ENCODE measurements at places on chromosomes 5 and 9.

DNA sequence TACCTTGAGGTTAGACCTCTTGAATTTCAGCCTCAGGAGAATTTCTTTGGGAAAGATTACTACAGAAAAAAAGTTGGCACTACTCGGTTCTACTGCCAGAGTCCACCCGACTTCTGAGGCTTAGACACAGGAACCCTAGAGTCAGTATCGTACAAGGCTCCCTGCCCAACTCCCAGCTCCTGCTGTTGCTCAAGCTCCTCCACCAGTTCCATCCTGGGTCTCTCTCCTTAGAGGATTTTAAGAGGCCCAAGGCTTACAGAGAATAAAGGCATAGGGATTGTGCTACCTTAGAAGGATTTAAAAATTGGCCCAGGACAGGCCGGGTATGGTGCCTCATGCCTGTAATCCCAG, 29.0 kb upstream of the SSBP2 start:
- no peak for DNase-seq

GRCh38 chr9:76893395-76893932, 12.4 kb downstream of the PRUNE2 start:
- DNase-seq = no peak

- no peak for DNase-seq
These were observed 217.6 kb downstream of the NFIB start for GRCh38 chr9:14096258-14096922.

DNA sequence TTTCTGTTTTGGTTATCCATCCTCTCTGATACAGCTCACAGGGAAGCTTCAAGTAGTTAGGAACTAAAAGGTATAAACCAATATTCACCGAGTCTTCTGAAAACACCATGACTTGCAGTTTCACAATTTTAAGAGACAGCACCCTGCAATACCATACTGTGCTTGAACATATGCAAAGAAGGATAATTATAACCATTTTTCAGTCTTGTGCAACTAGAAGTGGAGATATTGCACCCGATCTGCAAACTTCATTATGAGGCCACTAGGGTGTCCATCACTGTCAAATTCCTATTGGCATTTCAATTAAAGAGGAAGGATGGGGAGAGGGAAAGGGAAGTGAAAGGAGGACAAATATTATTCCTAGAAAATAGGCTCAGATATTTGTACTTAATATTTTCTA, 32.4 kb upstream of the CEP120 start:
- no peak for DNase-seq

DNA sequence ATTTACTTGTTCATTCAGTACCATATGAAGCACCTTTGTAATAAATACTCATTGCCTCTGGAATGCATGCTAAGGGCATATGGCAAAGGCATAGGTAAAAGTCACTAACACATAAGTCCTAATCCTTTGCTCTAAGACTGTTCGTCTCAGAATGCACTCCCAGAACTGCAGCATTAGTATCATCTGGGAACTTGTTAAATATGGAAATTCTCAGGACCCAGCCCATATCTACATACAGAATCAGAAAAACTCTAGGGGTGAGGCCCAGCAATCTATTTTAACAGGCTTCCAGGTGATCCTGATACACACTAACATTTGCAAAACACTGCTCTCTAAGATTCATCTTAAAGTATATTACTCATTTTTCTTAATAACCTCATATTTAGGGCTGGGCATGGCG, 113.8 kb upstream of the CDH6 start:
- DNase-seq = no peak

DNA sequence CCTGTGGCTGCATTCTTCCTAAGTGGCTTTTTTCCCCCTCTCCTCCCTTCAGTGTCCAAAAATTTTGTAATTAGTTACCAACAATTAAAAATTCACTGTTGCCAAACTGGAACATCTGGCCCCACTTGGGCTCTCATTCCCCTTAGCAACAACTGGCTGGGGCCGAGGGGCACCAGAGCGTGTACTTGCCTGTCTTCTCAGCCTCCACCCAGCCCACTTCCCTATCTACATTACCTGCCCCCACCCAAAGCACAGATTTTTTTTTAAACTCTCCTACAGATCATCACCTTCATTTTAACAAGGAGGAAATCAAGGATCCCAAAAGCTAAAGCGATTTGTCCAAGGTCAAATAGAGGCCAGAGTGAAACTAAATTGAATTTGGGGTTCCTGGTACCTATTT, 278.8 kb downstream of the EBF1 start:
- DNase-seq = no peak

DNA sequence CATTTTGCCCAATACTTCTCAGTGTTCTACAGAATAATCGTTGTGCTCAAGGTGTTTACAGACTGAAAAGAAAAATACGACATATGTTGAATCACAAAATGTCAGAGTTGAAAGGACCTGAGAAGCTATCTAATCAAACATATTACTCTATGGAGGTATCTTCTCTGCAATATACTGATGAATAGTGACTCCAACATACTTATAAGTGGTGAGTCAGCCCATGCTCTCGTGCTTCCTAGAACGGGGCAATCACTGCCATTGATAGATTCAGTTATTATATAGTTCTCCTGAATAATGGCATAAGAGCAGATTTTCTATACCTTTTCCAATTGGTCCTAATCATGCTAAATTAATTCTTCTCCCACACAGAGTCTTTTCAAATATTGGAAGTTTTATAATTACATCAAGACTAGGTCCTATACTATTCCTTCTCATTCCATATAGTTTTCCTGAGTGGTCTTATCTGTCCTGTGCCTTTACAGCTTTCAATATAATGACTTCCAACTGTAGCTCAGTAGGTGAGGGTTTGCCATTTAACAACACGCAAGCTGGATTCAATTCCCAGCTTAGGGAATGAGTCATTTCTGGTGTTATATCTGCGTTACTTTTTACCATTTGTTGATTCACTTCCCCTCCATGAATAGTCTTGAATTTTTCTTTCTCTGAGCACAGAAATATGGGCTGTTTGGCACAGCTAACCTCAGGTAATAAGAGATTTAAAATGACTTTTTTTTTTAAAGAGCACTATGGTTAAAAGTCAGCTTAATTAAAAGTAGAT, 81.1 kb downstream of the PLK2 start:
- DNase-seq = no peak

- DNase-seq = no peak
These were observed 5.8 kb downstream of the MACROH2A1 start for GRCh38 chr5:135393229-135393628.

DNA sequence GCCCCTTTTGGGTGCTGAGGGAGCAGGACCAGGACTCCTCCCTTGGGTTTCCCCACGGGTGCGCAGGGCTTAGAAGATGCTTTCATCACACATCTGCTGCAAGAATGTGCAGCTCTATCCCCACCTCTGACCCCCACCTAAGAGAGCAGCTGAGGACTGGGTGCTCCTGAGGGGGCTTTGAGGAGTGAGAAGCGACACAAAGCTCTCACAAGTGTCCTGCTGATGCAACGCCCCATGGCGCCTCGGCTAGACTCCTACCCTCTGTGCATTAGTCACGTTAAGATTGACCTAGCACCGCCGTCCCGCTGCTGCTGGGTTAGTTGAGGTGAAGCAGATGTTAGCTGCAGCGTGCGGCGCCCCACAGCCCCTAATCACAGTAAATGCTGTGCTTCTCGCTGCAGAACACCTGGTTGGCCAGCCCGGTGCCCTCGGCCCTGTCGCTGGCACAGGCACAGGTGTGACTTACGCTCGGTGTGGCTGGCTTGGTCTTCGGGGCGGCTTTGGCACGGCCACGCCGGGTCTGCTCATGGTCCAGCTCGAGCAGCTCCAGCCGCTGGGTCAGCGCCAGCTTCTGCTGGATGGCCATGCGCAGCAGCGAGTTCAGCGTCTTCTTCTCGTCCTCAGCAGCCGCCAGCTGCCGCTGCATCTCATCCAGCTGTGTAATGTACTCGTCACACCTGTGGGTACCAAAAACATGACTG, 45.0 kb upstream of the IPPK start:
- DNase-seq = no peak

- DNase-seq = no peak
These were observed 242.1 kb downstream of the HCN1 start for GRCh38 chr5:45454114-45454513.

DNA sequence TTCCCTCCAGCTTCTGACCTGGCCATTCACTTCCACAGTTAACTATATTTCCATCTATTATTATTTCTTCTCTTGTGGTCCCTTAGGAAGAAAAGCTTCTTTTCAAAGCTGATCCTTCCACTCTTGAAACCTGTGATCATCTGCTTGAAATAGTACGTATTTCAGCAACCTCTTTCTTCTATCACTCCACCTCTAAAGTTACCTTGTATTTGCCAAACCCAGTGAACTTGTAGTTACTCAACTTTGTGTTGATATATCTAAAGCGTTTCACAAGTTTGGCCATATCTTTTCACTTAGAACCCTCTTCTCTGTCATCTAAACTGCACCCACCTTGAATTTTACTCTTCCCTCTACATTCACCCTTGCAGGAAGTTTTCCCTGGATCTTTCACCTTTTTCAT, 173.8 kb upstream of the RAD23B start:
- no peak for DNase-seq

- DNase-seq = no peak
These were observed 10.4 kb upstream of the MAPK9 start for GRCh38 chr5:180302256-180302655.

- peak; percentile 22 for DNase-seq
These were observed 24.6 kb downstream of the GFPT2 start for GRCh38 chr5:180328296-180329137.

DNA sequence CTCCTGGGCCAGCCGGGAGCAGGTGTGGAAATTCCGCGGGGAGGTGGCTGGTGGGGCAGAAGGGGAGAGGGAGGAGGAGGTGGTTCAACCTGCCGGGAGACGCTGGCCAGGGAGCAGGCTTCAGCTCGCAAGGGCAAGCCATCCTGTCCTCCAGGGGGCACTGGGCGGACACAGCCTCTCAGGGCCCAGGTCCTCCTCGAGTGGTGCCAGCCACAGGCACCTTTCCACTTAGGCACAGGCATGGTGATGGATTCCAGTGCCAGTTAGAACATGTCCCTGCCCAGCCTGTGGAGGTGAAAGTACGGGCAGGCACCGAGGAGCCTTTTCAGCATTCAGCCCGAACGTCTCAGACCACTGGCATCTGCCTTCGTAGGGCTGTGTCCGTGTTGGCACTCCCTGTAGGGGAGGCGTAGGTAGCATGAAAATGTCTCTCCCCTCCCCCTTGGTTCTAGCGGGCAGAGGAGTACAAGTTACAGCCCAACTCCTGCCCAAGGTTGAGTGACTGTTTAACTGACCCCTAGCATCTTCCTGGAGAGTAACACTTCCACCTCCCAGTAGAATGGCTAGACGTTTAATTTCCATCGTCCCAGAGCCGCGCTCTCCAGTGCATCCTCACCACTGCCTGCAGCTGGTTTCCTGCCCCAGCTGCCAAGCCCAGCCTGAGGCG, 48.9 kb downstream of the DAB2IP start:
- no peak for DNase-seq

DNA sequence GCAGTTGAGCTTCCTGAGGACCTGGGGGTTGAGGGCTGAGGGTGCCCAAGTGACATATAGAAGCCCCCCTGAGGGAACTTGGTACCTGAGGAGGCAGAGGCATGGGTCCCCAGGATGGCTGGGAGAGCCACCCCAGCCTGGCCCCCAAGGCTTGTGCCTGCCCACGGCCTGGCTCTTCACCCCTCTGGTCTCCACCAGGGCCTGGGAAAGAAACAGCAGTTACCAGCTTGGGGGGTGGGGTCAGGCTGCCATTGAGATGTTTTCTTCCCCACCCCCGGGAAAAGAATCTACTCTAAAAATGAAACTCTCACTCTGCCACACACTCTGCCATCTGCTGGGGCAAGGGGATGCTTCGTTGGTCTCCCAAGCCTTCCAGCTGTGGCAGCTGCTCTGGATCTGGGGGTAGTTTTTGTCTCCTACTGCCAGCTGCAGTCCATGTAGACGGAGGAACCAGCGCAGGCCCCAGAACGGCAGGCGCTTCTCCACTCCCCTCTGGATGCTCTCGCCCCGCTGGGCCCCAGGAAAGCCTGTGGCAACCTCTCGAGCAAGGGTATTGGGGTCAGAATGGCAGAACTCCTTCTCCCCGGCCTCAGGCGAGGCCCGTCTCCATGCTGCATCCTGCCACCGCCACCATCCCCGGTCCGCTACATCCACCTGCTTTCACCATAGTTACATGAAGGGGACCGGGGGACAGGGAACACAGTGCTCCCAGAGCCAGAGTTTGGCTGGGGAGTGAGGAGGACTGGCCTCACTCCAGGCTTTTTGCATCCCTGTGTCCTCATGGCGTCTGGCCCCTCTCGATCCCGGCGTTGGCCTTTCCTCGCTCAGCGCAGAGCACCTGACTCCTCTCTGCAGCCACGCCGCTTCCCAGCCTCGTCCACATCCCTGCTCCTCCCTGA, 123.5 kb downstream of the DAB2IP start:
- DNase-seq = no peak

- DNase-seq = no peak
These were observed 12.2 kb upstream of the MROH2B start for GRCh38 chr5:41083306-41083705.

- DNase-seq = no peak
These were observed 94.2 kb downstream of the PCSK1 start for GRCh38 chr5:96338624-96339415.

GRCh38 chr9:83622433-83622938, 457 bp upstream of the IDNK start:
- DNase-seq = no peak

DNA sequence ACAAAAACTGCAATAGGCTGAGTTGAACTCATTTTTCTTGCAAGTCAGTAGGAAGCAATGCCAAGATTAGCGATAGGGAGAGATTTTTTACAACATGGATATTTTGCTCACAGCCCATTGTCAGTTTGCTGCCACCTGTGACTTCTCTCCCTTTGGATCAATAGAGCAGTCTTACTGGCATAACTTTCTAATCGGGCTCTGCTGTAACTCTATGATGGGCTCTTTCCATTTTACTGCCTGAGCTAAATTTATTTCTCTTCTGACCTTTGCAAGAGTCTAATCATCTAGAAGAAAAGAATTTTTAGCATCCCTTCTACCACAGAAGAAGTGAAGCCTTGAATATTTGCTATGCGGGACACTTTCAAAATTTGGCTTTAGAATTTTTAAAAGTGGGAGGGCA, 53.6 kb upstream of the SGCD start:
- DNase-seq = no peak

GRCh38 chr5:114447084-114447773, 85.4 kb downstream of the KCNN2 start:
- no peak for DNase-seq

GRCh38 chr9:27088981-27089380, 20.0 kb upstream of the TEK start:
- no peak for DNase-seq

- no peak for DNase-seq
These were observed 361.2 kb upstream of the TRPC7 start for GRCh38 chr5:136726506-136726905.

GRCh38 chr5:13510616-13511015, 433.9 kb downstream of the DNAH5 start:
- DNase-seq = no peak
